ENCODE measurements at places on chromosomes 7 and 10.
A peak's percentile ranks its signal among the peaks of the same experiment; 100 is the strongest.

- no peak for DNase-seq
These were observed 26.4 kb downstream of the STEAP1 start for GRCh38 chr7:90180649-90181048.

GRCh38 chr10:99732033-99732842 is at the start of the genes COX15 and CUTC:
COX15 (minus strand) TSS chr10:99732127; CDS start chr10:99732049, 78 bp downstream.
CUTC (plus strand) TSS chr10:99732234; CDS start chr10:99732349, 115 bp downstream.
- DNase-seq: peak; percentile 91

DNA sequence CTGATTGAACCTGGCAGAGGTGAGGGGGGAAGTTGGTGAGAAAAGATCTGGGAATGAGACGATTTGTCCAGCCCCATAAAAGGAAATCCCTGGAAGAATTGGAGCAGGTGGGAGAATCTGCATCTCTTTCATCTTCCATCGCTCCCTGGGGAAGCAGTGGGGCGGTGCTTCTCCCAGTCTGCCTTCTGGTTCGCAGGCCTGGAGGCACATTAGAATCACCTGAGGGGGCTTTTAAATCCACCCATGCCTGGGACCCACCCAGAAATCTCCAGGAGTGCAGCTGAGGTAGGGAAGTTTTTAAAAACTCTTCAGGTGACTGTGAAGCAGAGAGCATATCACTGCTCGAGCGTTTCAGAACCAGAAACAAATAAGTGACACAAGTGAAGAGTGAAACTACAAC is 26.7 kb upstream of the SYPL1 start:
- DNase-seq: no peak

DNA sequence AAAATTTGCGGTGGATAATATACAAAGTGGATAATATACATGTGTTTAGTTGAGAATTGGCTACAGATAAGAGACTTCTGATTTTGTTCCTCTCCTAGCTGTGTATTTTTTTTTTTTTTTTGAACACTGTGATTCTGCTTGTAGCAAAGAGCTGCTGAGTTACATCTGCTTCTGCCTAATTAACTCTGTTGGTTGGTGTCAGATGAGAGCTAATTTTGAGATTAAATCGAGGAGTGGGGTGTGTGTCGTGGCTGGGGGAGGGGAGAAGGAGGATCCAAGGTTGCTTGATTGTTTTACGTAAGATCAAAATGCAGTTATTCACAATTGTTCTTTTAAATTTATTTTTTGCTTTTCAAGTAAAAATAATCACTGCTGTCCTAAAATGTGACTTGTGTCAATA is 11.3 kb downstream of the KAT6B start:
- DNase-seq: no peak

DNA sequence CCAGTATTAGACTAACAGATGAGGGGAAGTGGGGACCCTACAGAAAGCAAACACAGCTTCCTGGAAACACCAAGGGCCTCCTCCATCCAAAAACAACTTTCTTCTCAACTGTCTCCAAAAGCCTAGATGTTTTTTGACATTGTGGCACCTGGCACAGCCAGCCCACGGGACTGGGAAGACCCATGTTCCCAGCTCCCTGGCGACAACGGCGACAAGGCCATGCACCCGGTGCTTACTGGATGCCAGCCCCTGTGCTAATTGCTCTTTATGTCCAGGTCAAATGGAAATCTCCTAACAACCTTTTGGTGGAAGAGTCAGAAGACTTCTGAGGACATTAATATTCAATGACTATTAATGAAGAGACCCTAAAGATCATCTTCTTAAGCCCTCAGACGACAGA is 7.1 kb downstream of the FGFR2 start:
- DNase-seq: no peak

DNA sequence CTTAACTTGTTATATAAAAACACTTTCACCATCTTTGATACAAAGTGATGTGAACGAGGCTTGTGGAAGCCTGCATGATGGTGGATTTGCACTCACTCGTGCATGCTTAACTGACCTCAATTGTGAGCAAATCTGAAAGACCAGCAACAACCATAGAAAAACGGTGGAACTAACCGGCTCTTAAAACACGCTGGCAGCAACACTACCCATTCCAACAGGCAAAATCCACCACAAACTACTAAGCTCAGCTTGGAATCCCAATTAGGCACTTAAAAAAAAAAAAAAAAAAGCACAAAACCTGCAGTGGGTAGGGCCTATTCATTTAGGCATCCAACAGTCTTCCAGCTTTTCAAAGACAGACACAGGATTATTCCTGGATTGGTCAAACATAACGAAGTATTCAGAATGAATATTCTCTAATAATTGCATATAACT is 1.8 kb downstream of the GDI2 start:
- no peak for DNase-seq

DNA sequence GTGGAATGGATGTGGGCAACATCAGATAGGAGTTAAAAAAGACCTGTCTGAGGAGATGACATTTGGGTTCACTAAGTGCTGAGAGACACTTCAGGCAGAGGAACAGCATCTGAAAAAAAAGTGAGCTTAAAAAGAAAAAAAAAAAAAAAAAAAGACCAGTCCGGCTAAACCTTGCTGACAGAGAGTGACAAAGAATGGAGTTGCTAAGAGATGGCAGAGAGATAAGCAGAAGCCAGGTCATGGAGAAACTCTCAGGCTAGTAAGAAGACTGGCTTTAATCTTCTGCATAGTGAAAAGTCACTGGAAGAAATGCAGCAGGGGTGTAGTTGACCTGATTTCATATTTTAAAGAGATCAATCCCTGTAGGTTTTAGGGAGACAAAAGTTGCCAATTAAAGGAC is 711.1 kb upstream of the SEMA3D start:
- DNase-seq: no peak

GRCh38 chr7:120709972-120710320 is 148.0 kb downstream of the TSPAN12 start:
- DNase-seq: no peak

Measured in GM04504 (cell line).